ENCODE measurements at places on chromosomes 4 and X. TPM values are rescaled to one million over a fixed set of nuclear protein-coding genes. Genes with fewer than 3 reads are reported as not detected.
A peak's percentile ranks its signal among the peaks of the same experiment; 100 is the strongest.

GRCh38 chr4:165293927-165294649 is 33.4 kb upstream of the MSMO1 start:
- DNase-seq, result no peak
- H3K27ac ChIP-seq, result no peak overlapping the region
- no peak overlapping the region for H3K4me3 ChIP-seq
- H3K36me3 ChIP-seq, result no peaks in the 10 kb centered on the region
- no peaks in the 10 kb centered on the region for H3K27me3 ChIP-seq
- H3K4me1 ChIP-seq, result peaks cover 8% of the 10 kb centered on the region

DNA sequence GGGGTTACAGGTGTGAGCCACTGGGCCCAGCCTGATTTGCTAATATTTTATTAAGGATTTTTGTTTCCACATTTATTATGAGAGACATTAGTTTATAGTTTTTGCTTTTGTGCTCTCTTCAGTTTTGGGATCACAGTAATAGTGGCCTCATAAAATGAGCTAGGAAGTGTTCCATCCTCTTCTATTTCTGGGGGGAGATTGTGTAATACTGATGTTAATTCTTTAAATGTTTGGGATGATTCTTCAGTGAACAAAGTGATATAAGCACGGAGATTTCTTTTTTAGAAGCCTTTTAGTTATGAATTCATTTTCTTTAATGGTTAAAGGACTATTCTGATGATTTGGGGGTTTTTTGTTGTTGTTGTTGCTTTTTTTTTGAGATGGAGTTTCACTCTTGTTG is 41.3 kb downstream of the RBMX start:
- DNase-seq, result no peak
- peaks cover 17% of the 10 kb centered on the region for H3K4me1 ChIP-seq
- H3K36me3 ChIP-seq, result peaks cover 4% of the 10 kb centered on the region
- no peak overlapping the region for H3K27ac ChIP-seq
- H3K4me3 ChIP-seq, result no peak overlapping the region

- peak overlapping the region; percentile 65 for H3K4me3 ChIP-seq
- no peak for DNase-seq
- H3K27me3 ChIP-seq, result peaks cover 23% of the 10 kb centered on the region
- no peak overlapping the region for H3K27ac ChIP-seq
- H3K4me1 ChIP-seq, result peaks cover 18% of the 10 kb centered on the region
Observed at GRCh38 chr4:17780501-17781299, 721 bp downstream of the FAM184B start.

- H3K27me3 ChIP-seq, result no peaks in the 10 kb centered on the region
- H3K36me3 ChIP-seq, result peaks cover 7% of the 10 kb centered on the region
- H3K4me1 ChIP-seq, result peaks cover 62% of the 10 kb centered on the region
- H3K4me3 ChIP-seq, result peak overlapping the region; percentile 15
Observed at GRCh38 chrX:10004832-10005475, 37.8 kb downstream of the CLDN34 start.

DNA sequence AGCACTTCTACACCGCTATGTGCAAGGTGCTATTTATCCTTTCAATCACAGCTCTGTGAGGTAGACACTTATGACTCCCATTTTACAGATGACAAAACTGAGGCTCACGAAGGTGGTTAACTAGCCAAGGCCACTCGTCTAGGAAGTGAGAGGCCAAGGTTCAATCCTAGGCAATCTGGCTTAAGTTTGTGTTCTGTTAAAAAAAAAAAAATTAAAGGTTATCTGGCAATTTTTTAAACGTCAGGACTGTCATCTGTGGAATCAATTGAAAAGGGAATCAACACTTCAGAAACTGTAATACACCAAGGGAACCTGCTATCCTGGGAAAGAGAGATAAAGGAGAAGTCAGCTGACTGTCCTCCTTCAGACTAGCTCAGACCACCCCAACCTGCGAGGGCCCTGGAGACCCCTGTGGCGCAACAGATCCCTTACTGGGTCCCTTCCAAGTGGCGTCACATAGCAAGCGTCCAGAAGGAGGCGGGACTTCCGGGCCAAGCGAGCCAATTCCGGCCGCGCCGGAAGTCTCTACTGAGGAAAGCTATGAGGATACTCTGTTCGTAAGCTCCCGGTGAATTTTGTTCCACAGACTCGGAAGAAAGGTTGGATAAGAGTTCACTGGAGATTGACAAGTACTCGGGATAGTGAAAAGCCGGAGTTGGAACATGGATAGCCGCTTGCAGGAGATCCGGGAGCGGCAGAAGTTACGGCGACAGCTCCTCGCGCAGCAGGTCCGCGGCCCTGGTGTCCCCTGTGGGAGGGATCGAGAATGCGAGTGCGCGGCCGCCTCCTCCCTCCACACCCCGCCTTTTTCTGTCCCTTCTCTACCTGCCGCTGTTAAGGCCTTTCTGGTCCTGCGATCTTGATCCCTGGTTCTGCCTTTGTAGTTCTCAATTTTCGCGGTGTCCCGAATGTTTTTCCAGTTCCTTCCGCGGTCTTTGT is at the start of gene METTL14:
METTL14 (plus strand) TSS at position 520 of the 939 bp plus-strand sequence; CDS start at position 663, 143 bp downstream.
- H3K4me1 ChIP-seq, result peaks cover 31% of the 10 kb centered on the region
- H3K4me3 ChIP-seq, result peak within 1 kb of the TSS; percentile 100
- H3K27ac ChIP-seq, result peak within 1 kb of the TSS; percentile 95
- no peaks in the 10 kb centered on the region for H3K27me3 ChIP-seq

DNA sequence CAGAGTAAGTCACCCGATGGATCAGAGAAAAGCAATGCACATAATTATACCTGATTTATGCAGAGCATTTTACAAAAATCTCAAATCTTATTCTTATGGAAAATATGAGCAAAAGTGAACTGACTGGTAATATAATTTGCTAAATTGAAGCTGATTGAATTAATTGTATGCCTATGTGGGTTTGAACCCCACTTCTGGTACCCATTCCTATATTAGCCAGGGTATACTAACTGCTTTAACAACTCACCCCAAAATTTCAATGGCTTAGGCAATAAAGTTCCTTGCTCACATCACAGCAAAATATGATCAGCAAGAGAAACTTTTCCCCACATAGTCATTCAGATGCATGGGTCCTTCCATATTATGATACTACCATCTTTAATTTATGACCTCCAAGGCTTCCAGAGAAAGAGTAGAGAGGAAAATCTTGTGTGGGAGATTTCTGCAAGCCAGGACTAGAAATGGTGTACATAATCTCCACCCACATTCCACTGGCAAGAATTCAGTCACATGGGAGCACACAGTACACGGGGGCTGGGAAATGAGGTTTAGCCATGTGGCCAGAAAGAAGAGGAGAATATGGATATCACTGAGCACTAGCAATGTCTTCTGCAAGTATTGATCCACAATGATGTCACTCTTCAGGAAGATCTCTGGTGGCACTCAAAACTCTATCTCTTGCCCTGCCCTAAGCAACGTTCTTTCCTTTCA is 640.7 kb downstream of the BCOR start:
- no peak overlapping the region for H3K27ac ChIP-seq
- H3K4me3 ChIP-seq, result no peak overlapping the region
- H3K36me3 ChIP-seq, result no peaks in the 10 kb centered on the region
- no peak for DNase-seq
- peaks cover 4% of the 10 kb centered on the region for H3K27me3 ChIP-seq

- no peak overlapping the region for H3K27ac ChIP-seq
- H3K36me3 ChIP-seq, result no peaks in the 10 kb centered on the region
- H3K27me3 ChIP-seq, result peaks cover 15% of the 10 kb centered on the region
- DNase-seq, result peak; percentile 5
- no peaks in the 10 kb centered on the region for H3K4me1 ChIP-seq
- H3K4me3 ChIP-seq, result no peak overlapping the region
Observed at GRCh38 chrX:153226344-153227185, 47.5 kb downstream of the MAGEA1 start.

DNA sequence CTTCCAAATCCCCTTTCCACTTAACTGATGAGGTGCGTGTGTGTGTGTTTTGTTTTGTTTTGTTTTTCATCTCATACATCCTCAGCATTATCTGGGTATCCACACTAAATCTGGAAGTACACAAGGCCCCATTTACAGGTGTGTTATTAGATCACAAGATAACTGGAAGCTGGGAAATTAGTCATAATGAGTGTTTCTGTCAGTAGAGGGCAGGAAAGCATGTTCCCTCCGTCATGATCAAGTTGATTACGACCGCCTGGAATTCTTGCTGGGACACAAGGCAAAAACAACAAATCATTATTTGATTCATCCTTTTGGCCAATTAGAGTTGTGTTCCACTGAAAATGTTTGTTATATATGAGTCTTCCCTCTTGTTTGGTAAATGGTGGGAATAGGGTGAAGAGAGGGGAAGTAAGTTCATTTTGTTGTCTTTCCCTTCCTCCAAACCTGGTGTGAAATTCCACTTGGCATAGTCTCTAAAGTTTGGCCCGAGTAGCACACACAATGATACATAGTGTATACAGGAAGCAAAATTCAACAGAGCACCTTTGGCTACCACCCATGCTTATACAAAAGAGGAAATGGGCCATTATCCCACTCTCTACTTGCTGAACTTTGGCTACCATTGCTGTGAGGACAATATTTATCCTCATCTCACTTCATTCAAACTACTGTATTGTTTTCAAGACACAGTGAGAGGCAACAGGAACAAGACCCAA is 33.3 kb upstream of the TLL1 start:
- no peak overlapping the region for H3K4me3 ChIP-seq
- no peak overlapping the region for H3K27ac ChIP-seq
- no peak for DNase-seq
- peaks cover 7% of the 10 kb centered on the region for H3K27me3 ChIP-seq
- no peaks in the 10 kb centered on the region for H3K36me3 ChIP-seq
- no peaks in the 10 kb centered on the region for H3K4me1 ChIP-seq

DNA sequence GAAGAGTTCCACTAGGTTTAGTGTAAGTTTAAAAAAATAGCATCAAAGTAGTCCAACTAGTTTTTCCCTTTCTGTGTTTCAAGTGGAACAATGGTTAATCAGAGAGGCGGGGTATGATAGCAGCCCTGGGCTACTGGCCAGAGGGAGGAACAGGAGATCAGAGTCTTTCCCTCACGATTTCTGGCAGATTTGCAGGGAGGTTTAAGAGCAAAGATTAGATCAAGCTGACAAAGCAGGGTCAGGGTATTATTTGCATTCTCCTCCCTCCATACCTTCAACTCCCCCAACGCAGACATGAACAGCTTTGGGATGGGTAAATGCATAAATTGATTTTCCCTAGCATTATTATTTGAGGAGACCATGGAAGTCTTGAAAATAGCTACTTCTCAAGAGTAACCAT is 277.6 kb upstream of the DIAPH2 start:
- peak overlapping the region; percentile 69 for H3K27ac ChIP-seq
- H3K36me3 ChIP-seq, result no peaks in the 10 kb centered on the region
- peak; percentile 13 for DNase-seq

DNA sequence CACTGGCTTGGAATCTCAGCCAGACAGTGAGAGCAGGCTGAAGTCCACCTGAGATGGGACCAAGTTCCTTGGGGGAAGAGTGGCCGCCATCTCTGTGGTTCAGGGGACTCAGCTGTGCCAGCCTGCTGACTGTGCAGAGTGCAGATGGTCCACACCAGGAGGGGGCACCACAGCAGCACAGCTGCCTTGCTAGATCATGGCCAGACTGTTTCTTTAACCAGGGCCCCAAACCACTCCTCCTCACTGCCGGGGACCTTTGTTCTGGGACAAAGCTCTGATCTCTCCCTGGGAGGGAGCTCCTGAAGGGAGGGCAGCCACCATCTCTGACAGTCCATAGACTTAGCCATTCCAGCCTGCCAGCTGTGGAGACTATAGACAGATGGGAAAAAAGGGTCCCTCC is 2189.6 kb downstream of the PCDH7 start:
- H3K27ac ChIP-seq, result no peak overlapping the region
- no peaks in the 10 kb centered on the region for H3K4me1 ChIP-seq
- H3K27me3 ChIP-seq, result no peaks in the 10 kb centered on the region
- H3K36me3 ChIP-seq, result no peaks in the 10 kb centered on the region

DNA sequence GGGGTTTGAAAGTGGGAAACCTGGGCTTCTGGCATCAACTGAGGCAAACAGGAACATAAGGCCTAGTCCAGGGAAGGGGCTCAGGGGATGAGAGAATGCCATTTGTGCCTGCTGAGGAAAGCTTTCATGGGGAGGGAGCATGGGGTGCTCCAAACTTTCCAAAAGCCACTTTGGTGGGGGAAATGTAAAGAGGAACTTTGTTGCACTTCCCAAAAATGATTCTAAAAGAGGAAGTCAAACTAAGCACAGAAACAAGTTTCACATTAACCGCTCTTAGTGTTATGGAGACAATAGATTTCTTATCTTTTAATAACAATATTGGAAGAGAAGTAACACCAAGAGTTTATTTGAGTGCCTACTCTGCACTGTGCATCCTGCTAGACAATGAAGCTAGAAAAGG is 32.3 kb downstream of the GAB3 start:
- H3K4me1 ChIP-seq, result peaks cover 22% of the 10 kb centered on the region
- peaks cover 2% of the 10 kb centered on the region for H3K27me3 ChIP-seq
- no peak overlapping the region for H3K4me3 ChIP-seq
- H3K27ac ChIP-seq, result peak overlapping the region; percentile 59
- no peak for DNase-seq

SNCA gene
- not detected for total RNA-seq

BST1 gene
- 2.4 TPM for total RNA-seq

SSX2 gene
- not detected for total RNA-seq

ANK2 gene
- total RNA-seq, result 2.8 TPM

LUZP4 gene
- total RNA-seq, result not detected
